ENCODE measurements at places on chromosomes 5 and 9. TPM values are rescaled to one million over a fixed set of nuclear protein-coding genes. Genes with fewer than 3 reads are reported as not detected.

- no peak for DNase-seq
Observed at GRCh38 chr5:176823869-176824412, 13.6 kb downstream of the UNC5A start.

GRCh38 chr9:99465231-99465907 is 243.3 kb downstream of the SEC61B start:
- DNase-seq = no peak

LECT2 gene
- total RNA-seq = not detected

- no peak for DNase-seq
Observed at GRCh38 chr5:134070725-134071613, 43.5 kb upstream of the TCF7 start.

GRCh38 chr9:107740088-107740980 is 250.8 kb upstream of the KLF4 start:
- no peak for DNase-seq

GBGT1 gene
- total RNA-seq = 3.9 TPM

FAM81B gene
- not detected for total RNA-seq

- DNase-seq = no peak
Observed at GRCh38 chr5:147648597-147648996, 133.9 kb downstream of the JAKMIP2 start.

Measured in OCI-LY7 (cell line).